ENCODE measurements at places on chromosomes 4 and X. TPM values are rescaled to one million over a fixed set of nuclear protein-coding genes. Genes with fewer than 3 reads are reported as not detected.

GRID2 gene
- not detected for polyA plus RNA-seq

STK32B gene
- not detected for polyA plus RNA-seq

NSD2 gene
- polyA plus RNA-seq: 9.0 TPM

EGF gene
- not detected for polyA plus RNA-seq

RHOXF2 gene
- not detected for polyA plus RNA-seq

GAB3 gene
- 11.9 TPM for polyA plus RNA-seq

DRD5 gene
- polyA plus RNA-seq: not detected

DNA sequence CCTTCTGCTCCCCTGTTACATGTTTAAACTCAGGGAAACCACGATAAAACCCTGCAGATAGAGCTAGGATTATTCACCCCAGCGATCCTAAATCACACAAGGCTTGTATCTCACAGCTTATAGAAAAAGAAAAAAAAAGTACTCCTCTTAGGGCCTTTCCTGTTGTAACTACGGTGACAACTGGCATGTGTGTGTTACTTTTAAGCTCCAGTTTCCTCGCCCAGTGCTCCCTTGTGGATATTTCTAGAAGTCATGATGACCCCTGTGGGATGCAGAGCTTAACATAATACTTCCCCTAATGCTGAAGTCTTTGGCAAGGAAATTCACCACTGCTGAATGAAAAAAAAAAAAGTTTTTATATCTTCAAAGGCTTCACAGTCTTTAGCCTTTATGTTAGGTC lies 114.7 kb downstream of the NWD2 start:
- no peaks in the 10 kb centered on the region for H3K36me3 ChIP-seq
- no peak overlapping the region for H3K4me3 ChIP-seq
- H3K27ac ChIP-seq: no peak overlapping the region

DNA sequence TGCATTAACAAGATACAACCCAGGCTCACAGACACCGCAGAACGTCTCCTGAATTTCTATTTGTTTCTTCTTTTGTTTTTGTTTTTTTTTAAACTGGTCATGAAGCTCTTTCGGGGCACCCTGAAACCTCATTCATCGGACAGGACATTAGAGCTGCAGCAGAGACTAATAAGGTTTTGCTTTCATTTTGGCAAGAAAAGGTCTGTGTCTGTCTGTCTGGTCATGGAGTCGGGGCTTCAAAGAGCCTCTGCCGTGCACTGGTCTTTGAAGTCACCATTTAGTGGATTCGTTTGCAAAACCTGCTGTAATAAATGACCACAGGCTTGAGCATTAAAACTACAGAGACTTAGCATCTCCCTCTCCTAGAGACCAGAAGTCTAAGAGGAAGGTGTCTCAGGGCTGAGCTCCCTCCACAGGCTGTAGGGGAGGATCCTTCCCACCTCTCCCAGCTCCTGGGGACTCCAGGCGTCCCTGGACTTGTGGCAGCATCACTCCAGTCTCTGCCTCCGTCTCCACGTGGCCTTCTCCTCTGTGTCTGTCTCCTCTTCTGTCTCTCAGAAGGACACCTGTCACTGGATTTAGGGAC lies 247.5 kb downstream of the CRLF2 start:
- no peak overlapping the region for H3K27ac ChIP-seq
- H3K27me3 ChIP-seq: no peaks in the 10 kb centered on the region
- DNase-seq: no peak
- H3K4me3 ChIP-seq: no peak overlapping the region
- no peaks in the 10 kb centered on the region for H3K4me1 ChIP-seq

DNA sequence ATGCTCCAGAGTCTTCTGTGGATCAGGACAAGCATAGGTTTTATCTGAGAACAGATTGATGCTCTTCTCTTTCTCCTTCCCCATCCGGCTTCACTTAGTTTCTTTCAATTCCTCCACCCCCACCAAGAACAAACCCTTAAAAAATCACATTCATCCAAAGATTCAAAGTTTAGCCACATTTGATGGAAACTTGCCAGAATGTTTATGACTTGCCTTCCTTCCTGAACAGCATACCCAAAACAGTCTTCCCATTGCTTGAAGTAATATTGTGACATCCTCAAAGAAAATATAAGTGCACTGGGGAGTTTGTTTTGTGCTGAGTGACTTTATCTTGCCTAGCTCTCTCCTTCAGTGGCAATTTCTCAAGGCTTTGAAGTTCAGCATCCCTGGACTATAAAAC lies 83.0 kb downstream of the MAGEB17 start:
- H3K36me3 ChIP-seq: no peaks in the 10 kb centered on the region
- no peak overlapping the region for H3K27ac ChIP-seq
- no peak overlapping the region for H3K4me3 ChIP-seq

DNA sequence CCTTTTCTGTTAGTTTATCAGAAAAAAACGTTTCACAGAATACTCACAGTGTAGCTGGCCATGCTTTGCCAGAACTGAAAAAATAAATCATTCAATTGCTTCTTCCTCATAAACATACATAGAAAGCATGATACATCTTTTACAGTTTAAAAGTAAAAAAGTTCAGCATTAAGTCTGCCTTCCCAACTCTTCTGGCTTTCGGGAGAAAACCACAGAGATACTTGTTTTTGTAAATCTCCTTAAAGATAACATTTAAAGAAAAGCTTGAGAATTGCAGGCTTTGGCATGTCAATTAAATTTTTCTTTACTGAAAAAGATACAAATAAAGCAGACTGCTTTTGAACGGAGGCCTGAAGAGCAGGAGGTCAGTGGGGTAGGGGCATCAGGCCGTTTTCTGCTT lies 66.8 kb downstream of the SEC24D start:
- H3K36me3 ChIP-seq: peaks cover 11% of the 10 kb centered on the region
- H3K27me3 ChIP-seq: no peaks in the 10 kb centered on the region
- no peak for DNase-seq
- no peak overlapping the region for H3K4me3 ChIP-seq
- H3K4me1 ChIP-seq: no peaks in the 10 kb centered on the region

- H3K27me3 ChIP-seq: no peaks in the 10 kb centered on the region
- no peak overlapping the region for H3K27ac ChIP-seq
- H3K4me1 ChIP-seq: no peaks in the 10 kb centered on the region
These were observed 101.2 kb downstream of the NCAPG start for GRCh38 chr4:17912011-17912410.

DNA sequence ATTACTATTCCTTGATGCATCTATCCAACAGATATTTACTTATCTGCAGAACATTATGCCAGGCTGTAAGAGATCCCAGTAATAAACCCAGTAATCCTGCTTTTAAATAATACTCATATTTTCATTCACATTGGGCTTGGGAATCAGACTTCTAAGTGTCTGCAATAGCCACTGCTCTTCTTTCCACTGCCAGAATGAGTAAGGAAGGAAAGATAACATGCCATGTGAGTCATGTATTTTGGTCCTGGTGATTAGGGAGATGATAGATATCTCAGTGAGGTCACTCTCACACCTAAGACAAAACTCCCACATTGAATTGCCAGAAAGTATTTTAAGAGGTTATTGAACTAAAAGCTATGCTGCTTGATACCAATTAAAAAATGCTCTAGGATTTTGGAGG lies 13.9 kb upstream of the HEPH start:
- H3K4me1 ChIP-seq: no peaks in the 10 kb centered on the region
- no peak overlapping the region for H3K4me3 ChIP-seq
- H3K27me3 ChIP-seq: no peaks in the 10 kb centered on the region
- no peaks in the 10 kb centered on the region for H3K36me3 ChIP-seq
- H3K27ac ChIP-seq: no peak overlapping the region

- no peaks in the 10 kb centered on the region for H3K27me3 ChIP-seq
- H3K36me3 ChIP-seq: no peaks in the 10 kb centered on the region
- no peak overlapping the region for H3K27ac ChIP-seq
- DNase-seq: no peak
- H3K4me3 ChIP-seq: no peak overlapping the region
These were observed 21.9 kb downstream of the DRP2 start for GRCh38 chrX:101241531-101241930.

Data from CD8-positive, alpha-beta memory T cell (primary cell).